ENCODE measurements at places on chromosomes 3 and 15.
A peak's percentile ranks its signal among the peaks of the same experiment; 100 is the strongest.

DNA sequence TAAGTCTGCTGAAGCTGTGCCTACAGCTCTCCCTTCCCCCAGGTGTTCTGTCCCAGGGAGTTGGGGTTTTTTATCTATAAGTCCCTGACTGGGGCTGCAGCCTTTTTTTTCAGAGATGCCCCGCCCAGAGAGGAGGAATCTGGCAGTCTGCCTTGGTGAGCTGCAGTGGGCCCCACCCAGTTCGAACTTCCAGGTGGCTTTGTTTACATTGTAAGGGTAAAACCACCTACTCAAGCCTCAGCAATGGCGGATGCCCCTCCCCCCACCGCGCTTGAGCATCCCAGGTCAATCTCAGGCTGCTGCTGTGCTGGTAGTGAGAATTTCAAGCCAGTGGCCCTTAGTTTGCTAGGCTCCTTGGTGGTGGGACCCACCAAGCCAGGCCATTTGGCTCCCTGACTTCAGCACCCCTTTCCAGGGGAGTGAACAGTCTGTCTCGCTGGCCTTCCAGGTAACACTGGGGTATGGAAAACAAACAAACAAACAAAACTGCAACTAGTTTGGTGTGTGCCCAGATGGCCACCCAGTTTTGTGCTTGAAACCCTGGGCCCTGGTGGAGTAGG, 189.4 kb downstream of the MFSD1 start:
- no peak for DNase-seq

- no peak for DNase-seq
Measured at GRCh38 chr3:2888592-2888991, 221.6 kb downstream of the IL5RA start.

DNA sequence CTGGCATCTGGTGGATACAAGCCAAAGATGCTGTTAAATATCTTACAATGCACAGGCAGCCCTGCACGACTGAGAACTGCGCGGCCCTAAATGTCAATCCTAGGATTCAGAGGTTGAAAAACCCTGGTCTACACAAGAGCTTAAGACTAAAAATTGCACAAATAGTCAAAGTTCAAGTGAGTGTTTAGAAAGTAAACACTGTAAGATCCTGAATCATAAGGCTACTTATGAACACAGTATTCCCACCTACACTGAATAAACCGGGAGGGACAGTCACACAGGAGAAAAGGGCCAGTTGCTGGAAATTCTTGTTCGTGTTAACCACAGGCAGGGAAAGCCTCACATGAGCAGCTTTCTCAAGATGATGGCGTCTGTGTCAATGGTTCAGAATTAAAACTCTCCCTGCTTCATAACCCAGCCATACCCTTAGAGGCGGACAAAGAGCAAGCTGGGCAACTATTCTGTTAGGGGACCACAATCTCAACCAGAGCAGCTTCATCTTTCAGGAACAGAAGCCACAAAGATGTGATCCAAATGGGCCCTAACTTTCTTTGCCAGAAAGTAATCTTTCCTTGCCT, 37.7 kb downstream of the LRIG1 start:
- no peak for DNase-seq

DNA sequence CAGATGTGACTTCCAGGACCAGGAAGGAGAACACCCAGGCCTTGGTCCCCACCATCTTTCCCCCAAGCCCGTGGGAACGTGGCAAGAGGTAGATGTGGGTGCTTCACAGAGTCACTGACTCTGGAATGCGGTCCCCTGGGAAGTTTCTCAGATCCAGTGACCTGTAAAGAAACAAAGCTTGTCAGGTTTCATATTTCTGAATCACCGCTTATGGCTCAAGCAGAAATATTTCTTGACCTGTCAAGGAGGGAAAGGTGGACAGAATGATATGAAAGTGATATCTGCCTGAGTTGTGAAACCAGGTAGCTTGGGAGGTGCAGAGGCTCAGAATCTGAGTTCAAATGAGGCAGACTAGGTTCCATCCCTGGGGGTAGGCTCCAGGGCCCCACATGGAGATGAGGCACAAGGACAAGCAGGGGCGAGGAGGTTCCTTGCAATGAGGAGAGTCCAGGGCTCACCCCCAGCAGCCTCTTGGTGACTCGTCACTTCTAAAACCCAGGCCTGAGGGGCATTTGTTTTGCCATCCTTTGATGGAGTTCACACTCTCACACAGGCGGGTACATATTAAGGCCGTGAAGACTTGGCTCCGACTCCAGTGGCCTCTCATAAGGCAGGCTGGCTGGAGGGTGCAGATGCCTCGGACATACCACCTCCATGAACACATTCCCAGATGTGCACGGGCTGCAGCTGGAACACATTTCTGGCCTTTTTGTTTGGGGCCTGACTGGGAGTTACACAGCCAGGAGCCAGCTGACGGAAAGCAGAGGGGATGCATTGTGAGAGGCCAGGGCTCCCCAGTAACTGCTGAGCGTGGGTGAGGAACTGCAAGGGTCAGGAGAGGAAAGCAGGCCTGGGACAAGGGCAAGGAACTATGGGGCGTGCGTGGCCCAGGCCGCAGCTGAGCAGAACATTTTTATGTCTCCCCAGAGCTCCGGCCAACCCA, 1.3 kb downstream of the CILP start:
- peak; percentile 63 for DNase-seq

DNA sequence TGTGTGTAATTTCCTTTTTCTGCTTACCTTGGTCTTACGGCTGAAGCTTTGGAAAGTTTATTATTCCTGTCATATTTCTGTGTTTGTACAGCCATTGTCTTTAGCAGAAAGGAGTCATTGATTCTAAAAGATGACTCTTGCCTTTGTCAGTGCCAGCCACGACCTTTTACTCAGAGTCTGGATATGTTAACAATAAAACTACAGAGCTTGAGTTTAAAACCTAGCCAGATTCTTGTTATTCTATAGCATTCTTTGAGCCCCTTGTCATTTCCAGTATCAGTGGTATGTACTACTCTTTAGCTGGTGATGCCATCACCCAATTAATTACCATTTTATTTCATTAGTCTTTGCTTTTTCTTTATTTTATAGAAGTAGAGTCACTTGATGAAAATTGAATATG, 142.4 kb downstream of the TCF12 start:
- no peak for DNase-seq

GRCh38 chr3:99709686-99710085, 71.3 kb downstream of the COL8A1 start:
- DNase-seq = no peak

DNA sequence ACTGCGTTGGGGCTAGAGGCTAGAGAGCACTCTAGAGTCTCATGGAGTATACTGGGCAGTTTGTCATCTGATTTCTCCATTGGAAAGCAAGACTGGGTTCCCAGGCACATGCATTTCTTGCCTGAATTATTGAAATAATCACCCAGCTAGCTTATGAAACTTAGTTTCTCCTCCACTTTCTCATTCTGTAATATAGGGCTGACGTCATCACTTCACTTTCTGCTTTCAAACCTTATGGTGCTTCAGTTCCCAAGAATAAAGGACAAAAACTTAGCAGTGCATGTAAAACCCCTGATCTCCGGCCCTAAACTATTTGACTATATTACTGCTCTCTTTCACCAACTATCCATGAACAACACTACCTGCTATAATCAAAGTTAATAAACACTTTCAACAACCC, 147.9 kb downstream of the IGSF11 start:
- no peak for DNase-seq

- no peak for DNase-seq
Measured at GRCh38 chr3:4855676-4856075, 123.6 kb upstream of the BHLHE40 start.

DNA sequence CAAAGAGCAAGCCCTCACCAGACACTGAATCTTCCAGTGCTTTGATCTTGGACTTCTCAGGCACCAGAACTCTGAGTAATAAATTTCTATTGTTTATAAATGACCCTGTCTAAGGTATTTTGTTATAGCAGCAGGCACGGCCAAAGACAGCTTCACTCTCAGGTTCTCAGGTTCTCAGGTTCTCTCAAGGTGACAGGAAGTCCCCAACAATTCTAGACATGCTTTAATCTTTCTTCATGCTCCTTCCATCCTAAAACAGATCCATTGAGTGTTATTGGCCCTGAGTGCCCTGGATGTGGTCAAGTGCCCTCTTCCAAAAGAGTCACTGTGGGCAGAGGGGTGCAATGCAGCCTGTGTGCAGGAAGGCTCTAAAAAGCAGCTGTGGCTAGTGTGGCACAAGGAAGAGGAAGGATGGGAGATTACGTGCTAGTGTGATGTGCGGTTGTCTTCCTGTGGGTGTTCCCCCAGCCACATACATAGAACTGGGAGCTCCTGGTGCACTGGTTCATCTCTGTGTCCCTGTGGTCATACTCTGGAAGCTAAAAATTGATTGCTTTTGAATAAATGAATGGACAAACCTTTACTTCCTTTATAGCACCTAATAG, 11.0 kb upstream of the RAB7A start:
- DNase-seq = no peak

DNA sequence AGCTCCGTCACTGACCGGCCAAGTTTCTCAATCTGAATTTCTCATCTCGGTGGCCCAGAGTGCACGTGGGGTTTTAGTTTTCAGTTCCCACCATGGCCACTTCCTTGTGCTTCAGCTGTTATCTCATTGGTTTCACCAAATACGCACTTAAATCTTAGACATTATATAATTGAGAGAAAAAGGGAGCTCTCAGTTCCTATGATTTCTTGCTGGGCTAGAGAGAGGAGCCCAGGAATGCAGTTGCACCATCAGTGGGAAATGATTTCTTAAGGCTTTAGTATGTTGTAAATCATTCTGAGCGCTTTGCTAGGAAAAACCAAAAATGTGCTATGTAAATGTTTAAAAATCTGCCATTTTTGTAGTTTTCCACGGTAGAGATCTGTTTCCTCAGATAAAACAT, 53.2 kb downstream of the OXNAD1 start:
- DNase-seq = no peak

- peak; percentile 48 for DNase-seq
Measured at GRCh38 chr15:94125156-94125555, 106.2 kb upstream of the MCTP2 start.

DNA sequence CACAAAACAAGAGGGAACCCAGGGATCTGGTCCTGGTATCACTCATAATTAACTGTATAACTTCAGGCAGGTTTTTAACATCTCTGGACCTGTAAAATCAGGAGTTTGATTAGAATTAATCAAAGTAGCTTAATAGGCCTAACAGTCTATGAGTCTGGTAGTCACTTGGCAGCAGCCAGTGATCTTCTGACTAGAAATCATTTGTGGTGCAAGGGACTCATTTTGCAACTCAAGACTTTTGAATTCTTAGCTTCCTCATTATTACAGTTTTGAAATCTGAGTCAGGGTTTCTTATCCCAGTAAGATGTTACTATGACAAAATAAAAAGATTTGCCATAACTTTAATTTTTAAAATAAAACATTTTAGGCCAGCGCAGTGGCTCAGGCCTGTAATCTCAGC, 70.8 kb downstream of the TMCC1 start:
- DNase-seq = no peak

- DNase-seq = no peak
Measured at GRCh38 chr3:195859846-195860411, 48.2 kb upstream of the MUC4 start.

DNA sequence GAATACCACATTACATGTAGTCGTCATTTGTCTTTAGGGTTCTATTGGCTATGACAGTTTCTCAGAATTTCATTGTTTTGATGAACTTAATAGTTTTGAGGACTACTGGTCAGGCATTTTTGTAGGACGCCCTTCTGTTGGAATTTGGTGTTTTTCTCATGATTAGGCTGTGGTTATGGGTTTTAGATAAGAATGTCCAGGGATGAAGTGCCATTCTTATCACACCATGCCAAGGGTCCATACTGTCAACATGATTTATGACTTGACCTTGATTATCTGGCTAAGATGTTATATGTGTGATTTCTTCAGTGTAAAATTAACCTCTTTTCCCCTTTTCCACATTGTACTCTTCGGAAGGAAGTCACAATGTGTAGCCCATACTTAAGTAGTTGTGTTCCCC, 135.3 kb downstream of the DIPK2A start:
- DNase-seq = no peak

- DNase-seq = no peak
Measured at GRCh38 chr3:177646749-177647148, 449.5 kb upstream of the TBL1XR1 start.

- no peak for DNase-seq
Measured at GRCh38 chr3:138325990-138326389, 3.7 kb downstream of the NME9 start.

- DNase-seq = no peak
Measured at GRCh38 chr3:94413336-94414108, 350.7 kb downstream of the NSUN3 start.

DNA sequence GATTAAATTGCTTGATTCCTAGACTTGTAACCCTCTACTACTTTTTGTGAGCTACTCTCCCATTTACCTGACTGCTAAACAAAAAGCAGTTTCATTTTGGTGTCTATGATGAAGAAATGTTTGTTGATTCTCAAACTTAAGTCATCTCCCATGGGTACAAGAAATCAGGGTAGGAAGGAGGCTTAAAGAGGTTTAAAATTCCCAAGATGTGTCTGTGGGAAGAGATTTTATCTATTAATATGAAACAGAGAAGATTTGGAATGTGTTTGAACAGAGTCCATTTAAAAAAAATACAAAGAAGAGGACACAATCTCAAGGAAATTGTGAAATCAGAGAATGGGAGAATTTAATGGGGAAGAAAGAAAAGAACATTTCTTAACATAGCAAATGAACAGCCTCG, 14.8 kb downstream of the P3H2 start:
- no peak for DNase-seq

- DNase-seq = no peak
Measured at GRCh38 chr3:161020256-161020655, 84.9 kb downstream of the B3GALNT1 start.

GRCh38 chr15:71294251-71294910, 179.1 kb downstream of the THSD4 start:
- DNase-seq = no peak

DNA sequence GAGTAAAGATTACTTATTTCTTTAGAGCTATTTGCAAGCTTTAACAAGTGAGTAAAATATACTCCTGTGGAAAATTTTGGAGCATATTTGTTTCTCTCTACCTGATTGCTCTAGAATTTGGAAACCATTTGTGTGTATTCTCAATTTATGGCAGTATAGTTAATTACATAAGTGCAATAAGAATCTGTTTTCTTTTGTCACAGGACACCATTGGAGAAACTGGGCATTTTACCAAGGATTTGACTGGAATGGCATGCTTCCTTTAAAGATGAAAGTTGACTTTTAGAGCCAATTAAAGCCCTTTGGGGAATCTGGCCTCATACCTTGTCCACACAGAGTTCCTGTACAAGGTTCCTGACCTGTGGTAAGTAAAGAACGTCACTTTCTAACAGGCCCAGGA, 38.4 kb downstream of the PAQR5 start:
- DNase-seq = no peak

- no peak for DNase-seq
Measured at GRCh38 chr3:3196148-3196861, 16.8 kb upstream of the CRBN start.

DNA sequence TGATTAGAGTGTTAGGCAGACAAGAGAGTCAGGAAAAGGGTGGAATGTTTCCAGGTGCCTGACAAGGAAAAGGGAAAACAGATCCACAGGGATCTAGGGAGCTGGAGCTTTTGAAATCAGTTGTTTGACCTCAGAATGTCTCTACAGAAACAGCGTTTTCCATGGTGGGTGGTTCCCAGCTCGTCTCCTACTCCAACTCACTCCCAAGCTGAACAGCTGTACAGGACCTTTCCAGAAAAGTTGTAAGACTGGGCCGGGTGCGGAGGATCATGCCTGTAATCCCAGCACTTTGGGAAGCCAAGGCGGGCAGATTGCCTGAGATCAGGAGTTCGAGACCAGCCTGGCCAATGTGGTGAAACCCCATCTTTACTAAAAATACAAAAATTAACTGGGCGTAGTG, 55.7 kb upstream of the RYK start:
- no peak for DNase-seq

GRCh38 chr15:83716605-83717004, 62.7 kb downstream of the ADAMTSL3 start:
- DNase-seq = no peak
